Activated CD8-positive, alpha-beta memory T cell treated with anti-CD3 and anti-CD28 coated beads for 1 hour (primary cell): ENCODE measurements at places on chromosomes 6 and 20.

GRCh38 chr20:25632940-25633790 lies 9.4 kb upstream of the NANP start:
- no peak for DNase-seq

GRCh38 chr20:47247972-47248371 lies 108.5 kb downstream of the ZMYND8 start:
- no peak for DNase-seq

- no peak for DNase-seq
These were observed 58.2 kb downstream of the DCBLD1 start for GRCh38 chr6:117540670-117541069.

- DNase-seq, result no peak
These were observed 68.9 kb upstream of the TULP1 start for GRCh38 chr6:35581633-35582032.

GRCh38 chr6:148521586-148521985 lies 178.9 kb downstream of the SASH1 start:
- DNase-seq, result no peak

GRCh38 chr6:65280060-65280459 lies 427.0 kb downstream of the EYS start:
- no peak for DNase-seq

DNA sequence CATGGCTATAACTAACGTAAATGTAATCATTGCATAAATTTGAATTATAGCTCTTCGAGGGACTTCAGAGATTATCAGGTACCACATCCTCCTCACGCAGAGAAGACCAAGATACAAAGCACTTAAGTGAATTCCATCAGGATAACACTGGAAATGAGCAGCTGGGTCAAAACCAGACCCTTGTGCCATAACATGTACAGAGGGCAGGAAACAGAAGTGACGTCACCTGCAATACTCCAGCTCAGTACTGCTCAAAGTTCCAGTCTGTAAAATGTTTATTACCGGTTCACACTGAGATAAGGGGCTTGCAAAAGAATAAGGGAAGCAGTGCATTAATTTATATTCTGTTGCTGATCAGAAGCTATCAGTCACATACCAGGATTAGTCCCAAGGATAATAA lies 45.8 kb downstream of the RGS17 start:
- DNase-seq, result no peak

DNA sequence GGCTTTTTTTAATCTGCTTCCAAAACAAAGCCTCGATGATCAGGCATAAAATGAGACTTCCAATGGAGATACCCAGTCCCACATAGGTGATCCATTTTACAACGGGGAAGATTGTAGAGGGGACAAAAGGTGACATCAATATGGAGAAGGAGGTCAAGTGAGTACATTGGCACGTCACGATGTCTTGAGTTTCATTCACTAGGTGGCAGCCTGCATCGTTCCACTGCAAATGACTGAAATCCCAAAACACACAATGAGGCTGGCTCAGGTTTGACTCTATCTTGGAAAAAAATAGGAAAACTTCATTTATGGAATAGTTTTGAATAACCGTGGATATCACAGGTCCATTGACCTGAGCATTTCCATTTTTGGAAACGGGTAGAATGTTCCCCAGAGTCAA lies 32.5 kb downstream of the ADGRF1 start:
- no peak for DNase-seq

DNA sequence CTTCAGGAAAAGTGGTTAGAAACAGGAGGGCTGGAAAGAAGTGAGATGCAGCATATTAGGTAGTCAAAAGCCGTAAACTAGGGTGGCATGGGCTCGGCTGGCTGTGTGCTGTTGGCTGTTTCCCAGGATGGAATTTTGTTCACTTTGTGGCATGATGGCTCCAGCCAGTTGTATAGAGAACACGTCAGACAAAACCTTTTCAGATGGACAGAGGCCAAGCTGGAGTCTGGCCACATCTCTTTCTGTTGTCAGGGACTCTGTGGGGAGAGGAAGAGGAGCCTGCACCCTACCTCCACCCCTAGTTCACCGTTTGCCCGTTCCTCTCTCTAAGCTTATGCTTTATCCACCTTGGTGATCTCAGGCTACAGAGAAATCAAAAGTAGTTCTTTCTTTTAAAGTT lies 22.0 kb downstream of the C6orf89 start:
- no peak for DNase-seq
